ENCODE measurements at places on chromosomes 5 and 9.

DNA sequence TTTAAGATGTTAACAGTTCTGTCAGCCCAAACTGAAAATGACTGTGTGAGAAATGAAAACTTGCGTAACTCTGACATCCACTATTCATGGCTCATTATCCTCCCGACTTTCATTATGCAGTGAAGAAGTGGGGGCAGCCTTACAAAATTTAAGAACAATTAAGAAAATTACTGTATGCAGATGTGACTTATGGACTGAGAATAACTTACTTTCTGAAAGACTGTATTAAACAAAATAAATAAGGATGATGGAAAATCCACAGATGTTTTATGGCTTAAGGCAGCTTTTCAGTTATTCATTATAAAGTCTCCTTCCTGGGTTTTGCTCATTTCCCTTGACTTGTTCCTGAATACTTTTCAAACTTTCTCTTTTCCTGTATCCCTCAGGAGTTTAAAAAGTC lies 55.2 kb downstream of the GRIN3A start:
- no peak for DNase-seq

DNA sequence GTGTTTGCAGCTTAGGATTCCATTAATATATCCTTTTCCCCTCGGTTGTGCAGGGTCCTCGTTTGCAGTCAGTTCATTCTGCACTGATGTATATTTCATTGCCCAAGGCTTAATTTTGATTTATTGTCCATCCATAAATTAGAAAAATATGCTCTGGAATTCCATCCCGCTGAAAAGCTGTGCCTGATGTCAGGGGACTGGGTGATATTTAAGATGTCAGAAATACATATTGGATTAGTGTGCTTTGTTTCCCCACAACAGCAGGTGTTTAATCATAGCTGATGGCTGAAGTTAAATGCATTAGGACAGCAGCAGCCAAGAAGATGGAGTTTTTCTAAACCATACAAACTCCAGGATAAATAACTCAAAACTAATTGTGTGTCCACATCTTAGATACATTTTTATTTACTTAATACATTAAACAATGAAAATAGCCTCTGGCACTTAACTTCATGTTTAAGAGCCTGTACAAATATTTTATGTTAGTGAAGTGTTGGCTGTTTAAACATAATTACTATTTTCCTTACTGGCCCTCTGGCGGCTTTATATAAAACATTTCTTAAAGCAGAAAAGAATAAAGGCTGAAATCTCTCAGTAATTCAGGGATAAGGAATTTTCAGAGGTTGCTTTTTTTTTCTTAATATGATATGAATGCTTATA lies 170.4 kb upstream of the TBCA start:
- DNase-seq, result no peak

GRCh38 chr9:17776735-17777134 lies 197.9 kb downstream of the SH3GL2 start:
- DNase-seq, result no peak

DNA sequence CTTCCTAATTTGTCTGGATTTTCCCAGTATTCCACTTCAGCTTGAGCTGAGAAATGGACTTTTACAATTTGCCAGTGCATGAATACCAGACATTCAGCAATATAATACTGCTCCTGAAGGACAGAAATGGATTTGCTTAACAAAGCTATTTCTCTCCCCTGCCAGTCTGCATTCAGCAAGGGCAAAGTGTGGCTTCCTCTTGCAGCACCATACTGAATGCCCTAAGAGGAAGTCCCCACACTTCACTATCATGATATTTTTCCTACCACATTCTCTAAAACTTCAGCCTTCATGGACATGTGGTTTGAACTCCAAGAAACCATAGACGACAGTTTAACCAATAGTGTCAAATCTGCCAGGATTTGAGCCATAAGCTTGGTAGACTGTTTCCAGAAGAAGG lies 19.8 kb upstream of the TLE4 start:
- DNase-seq, result no peak
